ENCODE measurements at places on chromosomes 3 and 15. TPM values are rescaled to one million over a fixed set of nuclear protein-coding genes. Genes with fewer than 3 reads are reported as not detected.

LRTM1 gene
- total RNA-seq, result not detected

GOLGA6L7 gene
- not detected for total RNA-seq

CCDC80 gene
- 158 TPM for total RNA-seq

CLRN1 gene
- not detected for total RNA-seq

AADACL2 gene
- not detected for total RNA-seq

GPR176 gene
- 120 TPM for total RNA-seq

CFAP92 gene
- not detected for total RNA-seq

PLCH1 gene
- 14.2 TPM for total RNA-seq
